Stimulated activated CD8-positive, alpha-beta memory T cell treated with anti-CD3 and anti-CD28 coated beads, Interleukin-7, amount 100 ng/mL, for 48 hours (primary cell): ENCODE measurements at places on chromosomes 5 and 9.

GRCh38 chr5:125603321-125603720 lies 819.9 kb upstream of the GRAMD2B start:
- no peak for DNase-seq

DNA sequence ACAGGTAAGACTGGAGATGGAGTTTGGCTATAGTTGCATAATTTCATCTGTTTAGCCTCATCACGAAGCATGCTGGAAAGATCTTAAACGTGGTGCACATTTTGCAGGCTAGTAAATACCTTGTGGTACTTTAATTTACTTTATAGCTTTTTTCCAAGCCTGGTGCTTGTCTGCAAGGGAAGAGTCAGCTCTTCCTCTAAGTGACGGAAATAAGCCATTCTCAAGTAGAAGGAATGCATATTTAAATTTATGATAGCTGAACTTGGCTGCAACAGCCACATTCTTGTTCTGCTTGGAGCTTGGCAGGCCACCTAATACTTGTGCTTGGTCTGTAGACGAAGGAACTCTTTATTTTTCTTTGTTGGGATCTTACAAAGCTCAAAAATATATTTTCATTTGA lies 188.0 kb upstream of the PIK3R1 start:
- DNase-seq = no peak

- DNase-seq = no peak
Observed at GRCh38 chr5:91397791-91398190, 14.7 kb upstream of the ARRDC3 start.

DNA sequence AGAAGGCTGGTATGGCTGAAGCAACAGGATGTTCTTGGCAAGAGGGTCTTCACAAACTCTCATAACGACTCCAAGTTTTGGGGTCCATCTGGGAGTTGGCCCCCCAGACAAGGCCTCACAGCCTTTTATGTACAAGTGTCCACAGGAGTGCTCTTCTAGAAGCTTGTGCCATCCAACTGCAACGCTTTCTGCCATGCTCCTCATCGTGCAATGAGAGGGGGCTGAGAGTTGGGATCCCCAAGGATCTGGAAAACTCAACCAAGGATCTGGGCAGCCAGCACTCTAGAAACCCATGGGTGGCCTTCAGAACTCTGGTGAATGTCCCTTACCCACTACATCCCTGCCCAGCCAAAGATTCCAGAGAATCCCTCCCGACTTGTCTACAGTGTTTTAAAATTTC lies 8.5 kb upstream of the AMBP start:
- DNase-seq = no peak

GRCh38 chr9:20713172-20713571 lies 29.1 kb downstream of the FOCAD start:
- DNase-seq = no peak

DNA sequence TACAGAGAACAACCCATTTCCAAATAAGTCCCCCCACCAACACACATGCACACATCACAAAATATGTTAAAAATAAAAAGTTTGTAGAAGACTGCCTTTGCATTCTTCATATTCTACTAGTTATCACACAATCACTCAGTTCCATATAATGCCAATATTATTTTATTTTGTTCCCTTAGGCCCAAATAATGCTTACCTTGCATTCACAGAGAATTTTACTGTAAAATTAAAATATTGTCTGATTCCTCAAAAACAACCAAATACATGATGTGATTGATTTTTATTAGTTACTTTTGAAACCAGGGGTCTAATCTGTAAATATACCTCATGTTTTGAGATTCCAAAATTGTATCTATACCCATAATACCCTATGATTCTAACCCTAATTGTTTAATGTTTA lies 536.9 kb downstream of the CDH12 start:
- DNase-seq = no peak

- no peak for DNase-seq
Observed at GRCh38 chr9:115596021-115596745, 478.2 kb upstream of the TNC start.

DNA sequence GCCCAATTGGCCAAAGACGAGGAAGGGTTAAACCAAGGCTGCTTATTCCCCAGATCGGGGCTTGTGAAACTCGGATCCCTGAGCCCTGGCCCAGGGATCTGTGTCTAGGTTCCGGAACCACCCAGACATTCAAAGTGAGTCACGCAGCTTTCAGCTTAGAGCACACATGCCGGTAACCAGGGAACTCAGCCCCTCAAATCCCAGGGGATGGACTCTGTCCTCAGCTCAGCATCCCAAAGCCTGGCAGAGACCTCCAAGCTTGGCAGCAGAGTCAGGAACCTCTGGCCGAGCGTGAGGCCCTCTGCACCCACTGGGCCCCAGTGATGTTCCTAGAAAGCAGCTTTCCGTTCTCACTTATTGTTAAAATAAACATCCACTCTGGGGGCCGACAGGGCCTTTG lies 5.1 kb downstream of the PNPLA7 start:
- DNase-seq = no peak

DNA sequence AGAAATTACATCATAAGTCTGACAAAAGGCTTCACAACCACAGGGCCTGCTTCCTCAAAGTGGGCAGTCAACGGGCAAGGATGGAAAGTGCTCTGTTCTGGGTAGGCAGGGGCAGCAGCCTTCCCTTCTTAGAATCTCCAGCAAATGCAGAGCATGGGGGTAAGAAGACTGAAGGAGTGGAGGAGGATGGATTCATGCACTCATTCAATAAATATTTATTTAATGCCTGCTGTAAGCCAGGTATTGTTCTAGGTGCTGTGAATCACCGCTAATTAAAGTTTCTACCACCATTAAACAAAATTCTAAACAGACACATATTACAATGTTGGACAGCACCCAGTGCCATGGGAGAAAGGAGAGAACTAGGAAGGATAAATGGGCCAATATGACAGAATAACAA lies 195.6 kb downstream of the ELAVL2 start:
- DNase-seq = no peak

- DNase-seq = no peak
Observed at GRCh38 chr9:98809311-98810101, 2.0 kb downstream of the GALNT12 start.

- DNase-seq = no peak
Observed at GRCh38 chr5:116371935-116372334, 202.7 kb downstream of the SEMA6A start.

GRCh38 chr5:10712574-10713366 lies 48.3 kb downstream of the DAP start:
- no peak for DNase-seq

DNA sequence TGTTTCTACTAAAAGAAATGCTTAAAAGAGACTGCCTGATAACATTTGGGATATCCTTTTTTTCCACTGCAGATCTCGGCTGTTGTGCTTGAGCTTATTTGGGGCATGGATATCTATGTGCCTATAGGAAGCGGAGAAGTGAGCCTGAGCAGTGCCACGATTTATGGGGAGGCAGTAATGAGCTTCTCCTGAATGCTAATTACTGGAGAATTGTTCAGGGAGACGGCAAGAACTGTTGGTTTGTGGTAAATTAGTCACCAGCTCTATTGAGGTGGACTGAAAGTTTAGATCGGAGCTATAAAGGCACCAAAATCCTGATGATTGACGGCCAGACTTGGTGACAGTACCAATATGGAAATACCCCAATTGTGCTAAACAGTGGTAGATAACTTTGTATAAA lies 186.5 kb downstream of the ARHGEF28 start:
- no peak for DNase-seq

GRCh38 chr5:126210955-126211354 lies 212.3 kb upstream of the GRAMD2B start:
- DNase-seq = no peak

DNA sequence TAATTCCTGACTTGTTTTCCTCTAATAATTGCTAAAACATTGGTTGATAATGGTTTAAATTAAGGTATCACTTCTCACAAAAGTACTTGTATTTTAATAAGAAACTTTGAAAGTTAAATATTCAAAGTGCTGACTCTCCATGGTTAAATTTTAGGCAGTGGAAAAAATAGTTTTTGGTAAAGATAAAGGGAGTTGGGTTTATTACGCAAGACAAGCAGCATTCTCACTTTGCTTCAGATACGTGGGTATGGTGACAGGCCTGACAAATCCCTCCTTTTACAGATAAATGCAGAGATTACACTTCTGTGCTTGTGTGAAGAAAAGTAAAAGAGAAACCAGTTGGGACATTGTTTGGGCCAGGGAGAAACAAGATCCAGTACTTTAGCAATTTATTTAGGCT lies 14.5 kb upstream of the FAM170A start:
- DNase-seq = no peak

- no peak for DNase-seq
Observed at GRCh38 chr9:33297432-33297831, 7.1 kb downstream of the NFX1 start.

GRCh38 chr9:123680352-123680751 lies 249.6 kb downstream of the DENND1A start:
- no peak for DNase-seq

- DNase-seq = no peak
Observed at GRCh38 chr9:84597131-84597530, 72.4 kb upstream of the NTRK2 start.

DNA sequence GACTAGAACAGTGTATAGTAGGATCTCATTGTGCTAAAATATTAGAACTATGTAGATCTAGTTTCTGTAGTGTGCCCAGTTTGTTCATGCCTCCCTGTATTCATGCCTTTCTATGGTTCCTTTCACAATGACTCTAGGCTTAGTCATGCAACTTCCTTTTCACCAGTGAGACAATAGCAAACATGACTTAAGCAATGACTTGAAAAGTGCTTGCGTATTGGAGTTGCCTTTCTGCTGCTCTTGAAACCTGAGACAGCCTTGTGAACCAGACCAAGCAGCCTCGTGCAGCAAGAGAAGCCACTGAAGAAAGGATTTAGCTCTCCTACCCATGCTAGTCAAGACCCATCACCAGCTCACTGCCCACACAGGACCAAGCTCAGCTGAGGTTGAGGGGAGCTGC lies 294.5 kb upstream of the TAS2R1 start:
- DNase-seq = no peak

DNA sequence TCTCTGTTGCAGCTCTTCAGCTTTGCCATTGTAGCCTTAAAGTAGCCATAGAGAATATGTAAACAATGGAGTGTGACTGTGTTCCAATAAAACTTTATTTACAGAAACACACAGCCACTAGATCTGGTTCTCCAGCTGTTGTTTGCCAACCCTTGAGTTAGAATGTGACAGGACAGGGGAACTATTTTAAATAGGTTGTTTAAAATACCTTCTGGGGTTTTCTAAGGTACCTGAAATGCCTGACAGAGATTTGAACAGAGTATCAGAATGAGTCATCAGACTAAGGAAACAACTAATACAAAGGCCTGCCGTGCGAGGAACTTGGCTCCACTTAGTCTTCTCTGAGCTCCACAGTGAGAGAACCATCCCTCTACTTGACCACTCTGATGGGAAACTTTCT lies 85.4 kb downstream of the HSD17B4 start:
- DNase-seq = no peak

DNA sequence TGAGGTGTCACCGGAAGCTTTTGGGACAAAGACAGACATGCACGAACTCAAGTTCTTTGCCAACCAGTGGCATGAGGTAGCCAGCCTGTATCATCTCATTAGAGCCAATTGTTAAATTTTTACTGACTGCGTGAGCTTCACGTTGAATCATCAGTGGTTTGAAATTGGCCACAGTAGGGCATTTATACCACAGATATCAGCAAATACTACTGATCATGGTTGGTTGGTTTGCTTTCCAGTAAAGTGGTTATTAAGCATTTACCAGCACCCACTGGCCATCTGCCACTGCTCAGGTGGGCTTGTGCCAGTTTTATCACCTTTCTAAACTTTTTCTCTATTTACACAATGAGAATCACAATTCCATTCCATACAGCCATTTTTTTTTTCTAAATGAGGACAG lies 28.4 kb upstream of the SHC3 start:
- DNase-seq = no peak

GRCh38 chr9:136086951-136087740 lies 7.9 kb downstream of the NACC2 start:
- DNase-seq = no peak

DNA sequence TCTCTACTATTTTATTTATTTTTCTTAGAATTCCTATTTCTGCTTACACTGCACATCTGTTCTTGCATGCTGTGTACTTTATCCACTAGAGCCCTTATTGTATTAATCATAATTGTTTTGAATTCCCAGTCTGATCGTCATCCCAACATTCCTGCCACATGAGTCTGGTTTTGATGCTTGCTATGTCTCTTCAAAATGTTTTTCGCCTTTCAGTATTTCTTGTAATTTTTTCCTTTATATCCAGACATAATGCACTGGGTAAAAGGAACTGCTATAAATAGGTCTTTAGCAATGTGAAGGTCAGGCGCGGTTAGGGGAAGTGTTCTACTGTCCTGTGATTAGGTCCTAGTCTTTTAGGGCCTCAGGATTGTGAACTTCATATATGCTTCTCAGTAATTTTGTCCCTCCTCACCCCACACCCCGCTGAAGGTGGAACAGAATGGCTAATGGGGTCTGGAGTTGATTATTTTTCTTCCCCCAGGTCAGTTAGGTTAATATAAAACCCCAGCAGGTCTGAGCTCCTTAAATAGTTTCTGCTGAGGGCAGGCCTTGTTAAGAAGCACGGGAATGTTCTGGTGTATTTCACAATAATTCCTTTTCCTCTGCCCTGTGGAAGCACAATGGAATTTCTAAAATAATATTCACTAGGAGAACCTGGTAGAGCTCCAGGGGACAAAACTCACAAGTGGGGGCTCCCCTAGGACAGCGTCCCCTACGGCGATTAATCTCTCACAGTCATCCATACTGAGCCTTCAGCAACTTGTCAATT lies 146.6 kb upstream of the TUT7 start:
- no peak for DNase-seq

DNA sequence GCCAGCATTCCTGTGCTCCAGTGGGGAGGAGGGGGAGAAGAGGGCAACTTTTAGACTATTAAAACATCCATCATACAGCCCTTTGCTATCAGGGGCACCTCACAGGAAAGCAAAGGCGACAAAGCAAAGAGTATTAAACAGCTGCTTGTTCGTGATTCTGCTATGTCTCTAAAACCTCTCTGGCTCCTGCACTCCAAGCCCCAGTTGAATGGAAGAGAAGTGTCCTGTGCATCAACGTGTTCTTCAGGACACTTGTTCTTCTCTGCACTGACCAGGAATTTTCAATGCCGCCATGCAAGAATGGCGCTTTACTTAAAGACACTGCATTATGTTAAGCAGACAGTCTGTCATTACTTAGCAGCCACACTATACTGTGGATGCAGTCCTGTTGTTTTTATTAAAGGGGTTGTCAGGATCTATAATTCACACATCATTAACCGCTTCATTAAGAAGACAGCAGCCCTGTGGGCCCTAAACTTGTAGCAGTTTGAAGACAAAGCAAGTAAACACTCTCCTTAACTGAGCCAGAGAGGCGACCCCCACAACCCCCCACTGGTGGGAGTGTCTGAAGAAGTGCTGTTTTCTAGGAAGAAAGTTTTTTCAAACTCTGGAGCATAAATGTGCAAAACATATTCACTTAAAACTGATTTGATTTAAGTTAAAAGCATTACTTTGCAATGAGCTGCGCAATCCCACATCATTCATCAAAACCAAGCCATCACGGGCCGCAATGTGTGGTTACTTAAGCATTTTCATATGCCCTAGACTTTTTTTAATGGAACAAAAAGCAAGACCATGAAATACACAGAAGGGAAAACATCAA lies 164.5 kb downstream of the ZNF608 start:
- DNase-seq = no peak

GRCh38 chr9:113380869-113381378 lies 4.1 kb upstream of the HDHD3 start:
- no peak for DNase-seq
